ENCODE measurements at places on chromosomes 13 and 19.

DNA sequence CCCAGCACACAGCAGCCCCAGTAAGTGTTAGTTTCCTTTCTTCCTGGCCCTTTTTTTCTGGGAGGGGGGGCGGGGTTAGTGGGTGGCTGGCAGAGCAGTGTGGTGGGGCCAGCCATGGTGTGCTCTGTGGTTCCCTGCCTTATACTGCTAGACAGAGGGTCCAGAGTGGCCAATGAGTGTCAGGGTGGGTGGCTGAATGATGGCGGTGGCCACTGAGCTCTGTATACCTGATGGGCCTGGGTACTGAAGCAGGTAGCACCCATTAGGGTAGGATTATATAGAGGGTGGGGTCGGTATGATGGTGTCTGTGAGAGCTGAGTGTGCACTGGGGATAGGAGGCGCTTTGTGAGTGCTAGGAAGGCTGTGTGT is 13.8 kb downstream of the CIC start:
- DNase-seq = no peak

DNA sequence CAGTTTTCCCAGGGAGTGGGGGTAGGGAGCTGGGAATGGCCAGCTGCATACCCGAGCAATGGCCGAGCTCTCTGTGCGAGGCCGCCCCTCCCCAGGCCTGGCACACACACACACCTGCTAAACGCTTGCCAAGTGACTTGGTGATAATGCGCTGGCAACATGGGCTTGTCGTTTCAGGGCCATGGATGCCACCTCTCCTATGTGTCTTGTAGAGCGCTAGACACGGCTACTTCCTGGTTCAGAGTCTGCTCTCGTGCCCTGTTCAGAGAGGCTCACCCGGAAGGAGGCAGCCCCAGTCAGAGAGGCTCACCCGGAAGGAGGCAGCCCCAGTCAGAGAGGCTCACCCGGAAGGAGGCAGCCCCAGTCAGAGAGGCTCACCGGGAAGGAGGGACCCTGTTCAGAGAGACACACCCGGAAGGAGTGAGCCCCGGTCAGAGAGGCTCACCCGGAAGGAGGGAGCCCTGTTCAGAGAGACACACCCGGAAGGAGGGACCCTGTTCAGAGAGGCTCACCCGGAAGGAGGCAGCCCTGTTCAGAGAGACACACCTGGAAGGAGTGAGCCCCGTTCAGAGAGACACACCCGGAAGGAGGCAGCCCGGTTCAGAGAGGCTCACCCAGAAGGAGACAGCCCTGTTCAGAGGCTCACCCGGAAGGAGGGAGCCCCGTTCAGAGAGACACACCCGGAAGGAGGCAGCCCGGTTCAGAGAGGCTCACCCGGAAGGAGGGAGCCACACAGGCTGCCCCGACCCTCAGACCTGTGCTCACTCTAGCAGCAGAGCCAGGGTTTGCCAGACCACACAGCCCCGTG is 4.2 kb downstream of the ADPRHL1 start:
- DNase-seq = no peak

GRCh38 chr13:42968906-42969305 is 23.1 kb downstream of the EPSTI1 start:
- DNase-seq = no peak

- DNase-seq = no peak
Observed at GRCh38 chr19:20863176-20863575, 59.9 kb upstream of the ZNF85 start.

- peak; percentile 71 for DNase-seq
Observed at GRCh38 chr13:39415008-39415802, 187.8 kb downstream of the LHFPL6 start.

- DNase-seq = no peak
Observed at GRCh38 chr19:17172624-17173345, 42.4 kb upstream of the USE1 start.

- DNase-seq = no peak
Observed at GRCh38 chr19:42433503-42434260, 6.5 kb upstream of the LIPE start.

- DNase-seq = no peak
Observed at GRCh38 chr13:112172641-112173251, 105.8 kb downstream of the SOX1 start.

GRCh38 chr13:76043874-76044273 is 407.7 kb downstream of the LMO7 start:
- no peak for DNase-seq

DNA sequence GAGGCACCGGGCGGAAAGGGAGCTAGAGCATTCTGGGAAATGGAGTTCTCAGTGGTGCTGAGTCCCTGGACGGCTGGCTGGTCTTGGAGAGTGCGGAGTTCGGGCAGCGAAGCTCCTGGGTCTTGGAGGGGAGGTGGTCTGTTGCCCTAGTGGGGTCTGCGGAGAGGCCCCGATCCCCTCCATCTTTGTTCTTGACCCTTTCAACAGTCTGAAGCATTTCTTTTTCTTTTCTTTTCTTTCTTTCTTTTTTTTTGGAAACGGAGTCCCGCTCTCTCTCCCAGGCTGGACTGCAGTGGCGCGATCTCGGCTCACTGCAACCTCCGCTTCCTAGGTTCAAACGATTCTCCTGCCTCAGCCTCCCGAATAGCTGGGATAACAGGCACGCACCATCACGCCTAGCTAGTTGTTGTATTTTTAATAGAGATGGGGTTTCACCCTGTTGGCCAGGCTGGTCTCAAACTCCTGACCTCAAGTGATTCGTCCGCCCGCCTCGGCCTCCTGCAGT is 440 bp upstream of the SYMPK start:
- DNase-seq = no peak

DNA sequence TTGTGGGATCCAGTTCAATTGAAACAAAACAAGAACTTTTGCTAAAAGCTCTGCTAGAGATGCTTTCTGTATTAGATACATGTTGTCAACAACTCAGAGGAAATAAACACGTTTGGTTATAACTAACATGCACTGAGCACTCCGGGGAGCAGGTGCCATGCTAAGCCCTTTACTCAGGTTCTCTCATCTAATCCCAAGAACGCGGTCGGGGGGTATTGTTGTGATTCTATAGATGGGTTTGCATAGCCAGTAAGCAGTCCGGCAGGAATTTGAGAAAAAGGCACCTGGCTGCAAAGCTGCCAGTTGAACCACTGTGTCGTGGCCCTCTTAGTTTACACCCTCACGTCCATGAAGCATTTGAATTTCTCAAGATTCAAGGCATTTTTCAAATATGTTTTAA is 24.3 kb upstream of the SPACA7 start:
- no peak for DNase-seq

DNA sequence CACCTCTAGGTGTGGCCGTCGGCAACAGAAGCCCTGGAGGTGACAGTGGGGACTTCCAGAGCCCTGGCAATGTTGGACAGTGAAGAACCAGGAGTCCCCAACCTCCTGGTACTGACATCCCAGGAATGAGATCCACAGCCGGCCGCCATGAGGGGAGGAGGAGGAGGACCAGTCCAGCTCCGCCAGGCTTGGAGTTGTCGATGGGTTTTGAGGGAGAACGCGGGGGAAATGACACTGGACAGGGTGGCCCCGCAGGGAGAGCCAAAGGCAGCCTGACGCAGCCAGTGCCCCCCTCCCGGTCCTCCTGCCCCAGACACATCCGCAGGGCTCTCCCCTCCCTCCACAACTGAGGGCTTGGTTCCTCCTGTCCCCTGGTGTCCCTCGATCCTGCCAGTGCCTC is 57.9 kb downstream of the SPACA7 start:
- DNase-seq = no peak

- no peak for DNase-seq
Observed at GRCh38 chr19:6238256-6238642, 41.5 kb downstream of the MLLT1 start.

DNA sequence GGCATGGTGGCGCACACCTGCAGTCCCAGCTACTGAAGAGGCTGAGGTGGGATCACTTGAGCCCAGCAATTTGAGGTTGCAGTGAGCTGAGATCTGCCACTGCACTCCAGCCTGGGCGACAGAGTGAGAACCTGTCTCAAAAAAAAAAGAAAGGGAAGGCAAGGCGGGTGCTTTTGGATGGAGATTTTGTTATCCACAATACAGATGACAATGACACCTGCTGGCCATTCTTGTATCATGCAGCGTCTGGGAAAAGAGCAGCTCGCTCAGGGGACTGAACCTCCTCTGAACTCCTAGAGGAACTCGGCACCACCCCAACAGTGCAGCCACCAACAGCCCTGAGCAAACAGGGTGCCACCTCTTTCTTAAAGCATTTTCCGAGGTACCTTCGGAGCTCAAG is 22.8 kb downstream of the HAUS8 start:
- DNase-seq = peak; percentile 39

DNA sequence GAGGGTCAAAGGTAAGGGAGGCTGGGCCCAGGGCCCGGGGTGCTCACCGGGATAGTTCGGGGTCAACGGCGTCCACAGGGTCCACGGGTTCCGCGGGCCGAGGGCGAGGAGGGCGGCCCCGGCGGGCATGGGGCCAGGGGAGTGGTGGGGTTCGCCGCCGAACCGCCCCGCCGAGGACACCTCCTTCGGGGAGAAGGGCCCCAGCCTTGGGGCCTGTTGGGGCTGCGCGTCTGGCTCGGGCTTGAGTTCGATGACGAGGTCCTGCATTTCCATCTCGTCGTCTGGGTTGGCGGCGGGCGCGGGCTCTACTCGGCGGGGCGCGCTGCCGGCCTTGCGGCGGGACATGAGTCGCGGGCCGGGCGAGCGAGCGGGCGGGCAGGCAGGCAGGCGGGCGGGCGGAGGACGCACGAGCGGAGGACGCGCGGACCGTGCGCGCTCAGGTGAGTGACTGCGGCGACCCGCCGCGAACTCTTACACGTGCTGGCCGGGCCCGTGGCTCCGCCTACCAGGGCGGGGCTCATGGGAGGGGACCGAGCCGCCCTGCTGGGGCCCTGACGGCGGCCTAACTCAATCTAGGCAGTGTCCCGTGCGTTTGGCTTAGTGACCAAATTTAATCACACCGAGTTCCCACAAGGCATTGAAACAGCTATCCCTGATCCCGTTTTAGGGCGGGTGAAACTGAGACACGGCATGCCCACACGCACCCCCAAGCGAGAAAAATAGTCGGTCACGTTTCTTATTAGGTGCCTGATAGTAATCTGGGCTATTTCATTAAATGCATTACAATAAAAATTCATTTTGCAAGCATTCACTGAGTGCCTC is at the start of gene ZNF296:
TSS of gene ZNF296 (minus strand) at position 450 of the 822 bp plus-strand sequence. CDS start at position 345, 105 bp downstream.
- peak; percentile 33 for DNase-seq

- no peak for DNase-seq
Observed at GRCh38 chr19:35316560-35316959, 12.4 kb upstream of the CD22 start.

- no peak for DNase-seq
Observed at GRCh38 chr19:37932985-37933936, 26.3 kb downstream of the SIPA1L3 start.

DNA sequence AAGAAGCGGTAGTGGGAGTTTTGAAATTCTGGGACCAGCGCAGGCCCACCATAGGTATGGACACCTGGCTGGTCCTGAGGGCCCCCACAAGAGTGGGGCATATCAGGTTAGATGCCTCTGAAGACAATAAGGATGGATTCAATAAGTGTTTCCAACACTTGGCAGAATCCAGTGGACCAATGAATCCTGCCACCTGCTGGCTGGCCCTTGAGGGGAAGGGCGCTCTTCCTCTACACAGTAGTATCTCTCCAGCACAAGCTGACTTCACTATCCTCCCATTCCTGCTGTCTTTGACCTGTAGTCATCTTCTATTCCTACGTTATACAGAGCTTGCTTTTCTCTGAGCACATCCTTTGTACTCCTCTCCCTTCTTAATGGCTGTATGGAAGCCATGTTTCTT is 199.7 kb upstream of the TSHZ3 start:
- DNase-seq = peak; percentile 4

- peak; percentile 41 for DNase-seq
Observed at GRCh38 chr19:42216653-42217519, 591 bp downstream of the DEDD2 start.

DNA sequence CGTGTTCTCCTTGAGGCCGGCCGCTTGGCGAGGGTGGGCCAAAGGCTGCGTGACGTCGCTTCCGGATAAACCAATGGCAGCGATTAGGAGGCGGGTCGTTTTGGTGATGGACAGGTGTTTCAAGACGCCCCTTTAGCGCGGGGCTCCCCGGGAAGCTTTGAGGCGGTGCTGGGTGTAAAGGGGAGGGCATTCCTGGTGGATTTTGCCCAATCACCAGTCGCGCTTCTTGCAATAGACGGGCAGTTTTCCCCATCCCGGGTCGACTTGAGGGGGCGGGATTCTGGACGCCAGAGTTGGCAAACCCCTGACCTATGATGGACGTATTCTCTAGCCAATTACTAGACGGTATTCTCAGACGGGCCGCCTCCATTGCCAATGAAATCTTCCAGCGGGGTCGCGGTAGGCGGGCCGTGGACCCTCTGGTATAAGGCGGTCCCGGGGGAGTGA is 264 bp upstream of the PRMT1 start:
- peak; percentile 100 for DNase-seq

- DNase-seq = no peak
Observed at GRCh38 chr19:18883526-18884304, 12.2 kb downstream of the CERS1 start.

DNA sequence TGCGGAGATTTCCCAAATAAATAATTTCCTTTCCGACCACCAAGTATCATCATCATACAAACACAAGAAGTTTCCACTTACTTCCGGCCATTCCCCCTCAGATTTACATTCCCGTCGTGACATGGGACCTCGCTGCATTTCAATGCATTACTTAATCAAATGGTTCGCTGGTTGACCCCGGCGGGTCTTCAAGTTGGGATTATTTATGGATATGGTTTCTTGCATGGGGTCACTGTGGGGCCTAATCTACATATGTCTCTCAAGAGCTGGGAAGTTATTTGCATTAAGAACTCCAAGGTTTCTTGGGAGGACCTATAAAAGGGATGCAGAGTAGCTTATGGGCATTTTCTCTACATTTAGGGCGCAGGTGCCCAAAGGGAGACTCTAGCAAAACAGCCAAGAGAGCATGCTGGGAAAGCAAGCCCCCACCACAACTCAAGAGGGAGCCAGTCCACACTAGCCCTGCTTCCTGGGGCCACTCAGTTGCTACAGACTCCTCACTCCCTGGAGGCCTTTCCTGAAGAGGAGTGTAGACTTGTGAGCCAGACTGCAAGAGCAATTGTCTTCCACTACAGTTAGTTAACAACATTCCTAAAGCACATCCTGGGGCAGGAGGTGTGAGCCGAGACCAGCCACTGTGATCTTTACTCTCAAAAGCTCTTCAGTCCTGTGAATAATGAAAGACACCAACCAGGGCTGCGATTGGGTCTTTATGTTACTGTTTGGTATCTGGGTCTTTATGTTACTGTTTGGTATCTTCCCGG is 125.3 kb downstream of the KATNAL1 start:
- DNase-seq = no peak

DNA sequence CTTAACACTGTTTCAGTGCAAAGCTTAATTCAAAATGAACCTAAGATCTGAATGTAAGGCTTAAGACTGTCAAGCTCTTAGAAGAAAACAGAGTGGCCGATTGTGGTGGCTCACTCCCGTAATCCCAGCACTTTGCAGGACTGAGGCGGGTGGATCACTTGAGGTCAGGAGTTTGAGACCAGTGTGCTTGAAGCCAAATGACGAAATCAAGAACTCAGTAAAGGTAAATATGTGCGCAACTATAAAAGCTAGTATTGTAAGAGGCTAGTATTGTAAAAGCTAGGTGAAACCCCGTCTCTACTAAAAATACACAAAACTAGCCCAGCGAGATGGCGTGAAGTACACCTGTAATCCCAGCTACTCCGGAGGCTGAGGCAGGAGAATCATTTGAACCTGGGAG is 12.7 kb downstream of the ATP4B start:
- DNase-seq = no peak
